ENCODE measurements at places on chromosomes 16 and 17.

GRCh38 chr17:36880268-36880905 is 56.9 kb upstream of the LHX1 start:
- no peak for DNase-seq

GRCh38 chr17:34367486-34368195 is 4.6 kb upstream of the CCL1 start:
- no peak for DNase-seq

DNA sequence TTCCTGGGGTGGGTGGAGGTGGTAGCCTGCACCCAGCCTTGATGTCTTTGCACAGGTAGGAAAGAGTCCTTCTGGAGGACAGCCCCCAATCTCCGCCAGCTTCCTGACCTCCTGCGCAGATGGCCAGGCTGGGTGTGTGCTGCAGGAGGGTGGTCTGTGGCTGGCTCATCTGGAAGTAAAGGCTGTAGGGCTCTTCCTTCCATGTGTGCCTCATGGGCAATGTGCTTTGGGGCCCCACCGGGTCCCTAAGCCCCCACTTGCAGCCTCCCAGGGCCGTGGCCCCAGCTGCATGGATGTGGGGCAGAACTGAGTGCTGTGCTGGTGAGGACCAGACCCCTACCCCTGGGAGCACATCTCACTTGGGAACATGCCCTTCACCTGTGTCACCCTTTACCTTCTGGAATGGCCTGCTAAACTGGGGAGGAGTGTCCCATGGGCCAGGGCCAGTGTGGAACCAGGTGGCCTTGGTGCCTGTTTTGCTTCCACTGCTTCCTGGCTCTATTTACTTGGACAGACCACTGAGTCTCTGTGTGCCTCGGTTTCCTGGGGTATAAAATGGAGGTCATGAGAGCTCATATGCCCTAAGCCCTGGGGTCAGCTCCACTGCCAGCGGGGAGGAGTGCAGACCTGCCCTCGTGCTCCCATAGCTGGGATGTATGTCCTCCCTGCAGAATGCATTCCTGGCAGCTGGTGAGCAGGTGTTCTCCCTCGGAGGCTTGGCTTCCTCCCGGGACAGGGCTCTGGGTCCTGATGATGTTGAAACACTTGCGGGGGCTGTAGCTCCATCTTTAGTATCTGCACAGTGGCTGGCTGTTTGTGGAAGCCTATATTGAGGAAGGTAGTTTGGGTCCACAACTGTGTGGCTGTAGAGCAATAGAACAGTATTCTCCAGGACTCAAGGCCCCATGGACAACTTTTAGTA is 18.0 kb downstream of the MPRIP start:
- no peak for DNase-seq

- DNase-seq = no peak
Observed at GRCh38 chr17:67813803-67814180, 11.5 kb upstream of the BPTF start.

GRCh38 chr17:41065829-41066624 is at the start of gene KRTAP2-4:
KRTAP2-4 (minus strand) TSS chr17:41065879; CDS start chr17:41065845, 34 bp downstream.
- no peak for DNase-seq

GRCh38 chr17:82946081-82946480 is 106.3 kb upstream of the ZNF750 start:
- DNase-seq = no peak

DNA sequence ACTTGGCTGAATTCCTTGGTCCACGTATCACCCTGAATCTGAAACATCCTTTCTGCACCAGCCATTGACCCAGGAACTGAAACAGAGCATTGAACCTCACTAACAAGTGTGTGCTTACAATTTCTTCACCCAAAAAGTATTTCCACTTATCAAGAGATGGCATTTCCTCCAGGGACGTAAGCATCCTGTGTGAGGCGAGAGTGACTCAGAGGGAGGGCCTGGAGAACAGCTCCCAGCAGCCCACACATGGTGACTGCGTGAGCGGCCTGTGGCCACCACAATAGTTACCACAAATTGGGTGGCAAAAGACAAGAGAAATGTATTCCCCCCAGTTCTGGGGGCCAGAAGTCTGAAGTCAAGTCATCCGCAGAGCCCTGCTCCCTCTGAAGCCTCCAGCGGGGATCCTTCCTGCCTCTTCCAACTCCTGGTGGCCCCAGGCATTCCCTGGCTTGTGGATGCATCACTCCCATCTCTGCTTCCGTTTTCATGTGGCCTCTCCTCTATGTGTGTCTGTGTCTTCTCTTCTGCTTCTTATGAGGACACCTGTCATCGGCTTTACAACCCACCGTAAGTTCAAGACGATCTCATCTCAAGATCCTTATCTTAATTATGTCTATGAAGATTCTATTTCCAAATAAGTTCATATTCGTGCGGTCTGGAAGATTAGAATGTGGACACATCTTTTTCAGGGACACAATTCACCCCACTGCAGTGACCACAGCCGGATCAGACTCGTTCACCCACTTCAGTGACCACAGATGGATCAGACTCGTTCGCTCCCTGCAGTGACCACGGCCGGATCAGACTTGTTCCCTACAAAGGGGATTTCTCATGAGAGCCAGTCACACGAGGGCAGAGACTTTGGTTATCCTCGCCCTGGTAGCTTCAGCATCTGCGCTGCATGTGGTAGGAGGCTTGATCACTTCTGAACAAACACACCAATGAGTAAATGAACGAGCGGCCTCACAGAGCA is 122.6 kb upstream of the FOXF1 start:
- no peak for DNase-seq

DNA sequence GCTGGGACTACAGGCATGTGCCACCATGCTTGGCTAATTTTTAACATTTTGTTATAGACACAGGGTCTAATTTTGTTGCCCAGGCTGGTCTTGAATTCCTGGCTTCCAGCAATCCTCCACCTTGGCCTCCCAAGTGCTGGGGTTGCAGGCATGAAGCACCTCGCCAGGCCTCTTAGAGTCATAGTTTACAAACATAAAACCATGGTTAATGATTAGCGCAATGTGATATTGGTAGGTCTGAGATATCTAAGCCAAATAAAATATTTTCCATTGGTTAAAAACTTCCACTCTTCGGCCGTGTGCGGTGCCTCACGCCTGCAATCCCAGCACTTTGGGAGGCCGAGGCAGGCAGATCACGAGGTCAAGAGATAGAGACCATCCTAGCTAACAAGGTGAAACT is 16.6 kb downstream of the TXNDC11 start:
- DNase-seq = no peak

GRCh38 chr16:8764525-8765250 is 32.8 kb downstream of the TMEM186 start:
- DNase-seq = no peak

DNA sequence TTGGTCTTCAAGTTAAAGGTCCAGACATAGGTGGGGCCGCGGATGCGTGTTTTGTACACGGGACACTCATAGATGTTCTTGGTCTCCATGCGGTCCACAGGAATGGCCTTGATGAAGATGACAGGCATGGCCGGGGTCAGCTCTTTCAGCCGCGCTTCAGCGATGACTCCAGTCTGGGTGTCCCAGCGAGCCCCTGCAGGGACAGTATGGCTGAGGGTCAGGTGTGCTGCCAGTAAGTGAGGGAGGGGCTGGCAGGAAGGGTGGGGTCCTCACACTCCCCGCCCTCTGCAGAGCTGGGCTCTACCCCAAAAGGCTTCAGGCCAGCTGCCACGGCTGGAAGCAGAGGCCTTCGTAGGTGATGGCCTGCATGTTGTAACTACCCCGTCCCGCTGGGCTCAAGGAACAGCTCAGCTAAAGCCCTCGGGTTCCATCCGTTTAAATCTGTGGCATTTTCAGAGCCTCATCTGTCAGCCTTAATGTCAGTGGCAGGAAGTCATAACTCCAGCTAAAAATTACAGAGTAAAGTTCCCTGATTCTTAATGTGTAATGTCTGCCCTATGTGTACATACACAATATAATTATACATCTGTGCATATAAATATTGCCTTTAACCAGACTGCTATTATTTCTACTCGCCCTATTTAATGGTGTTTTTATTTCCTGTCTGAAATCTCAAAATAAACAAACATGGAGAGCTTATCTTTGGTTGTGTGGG is 45.7 kb downstream of the PGS1 start:
- no peak for DNase-seq
